ENCODE measurements at places on chromosomes 1 and 21.
A peak's percentile ranks its signal among the peaks of the same experiment; 100 is the strongest.

- no peak for DNase-seq
These were observed 26.6 kb downstream of the NUAK2 start for GRCh38 chr1:205294934-205295333.

- peak; percentile 60 for DNase-seq
These were observed 3.8 kb downstream of the BCL9 start for GRCh38 chr1:147545133-147545532.

GRCh38 chr1:218933513-218933912 lies 240.2 kb upstream of the LYPLAL1 start:
- no peak for DNase-seq

GRCh38 chr21:26736449-26736848 lies 108.8 kb downstream of the ADAMTS1 start:
- no peak for DNase-seq

- DNase-seq: no peak
These were observed 57.4 kb downstream of the ARID4B start for GRCh38 chr1:235270625-235271024.
